HS-27A (cell line): ENCODE measurements at places on chromosomes 7 and 10.

GRCh38 chr10:86599729-86600128 lies 54.6 kb upstream of the OPN4 start:
- no peak for DNase-seq

DNA sequence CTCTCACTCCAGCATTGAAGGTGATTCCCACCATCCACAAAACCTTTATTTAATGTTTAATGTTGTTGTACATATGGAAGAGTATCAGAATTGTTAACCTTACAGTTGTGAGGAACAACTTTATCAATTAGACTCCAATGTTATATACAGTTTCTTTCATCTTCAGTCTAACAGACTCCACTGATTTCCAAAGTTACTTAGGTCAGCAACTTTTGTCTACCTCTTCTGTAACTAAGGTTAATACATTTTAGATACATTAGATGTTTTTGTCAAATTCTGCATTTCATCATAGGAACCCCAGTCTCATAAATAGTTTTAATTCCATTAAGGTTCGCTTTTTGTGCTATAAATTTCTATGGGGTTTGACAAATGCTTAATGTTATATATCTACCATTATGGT lies 223.9 kb upstream of the POM121L12 start:
- DNase-seq, result no peak

- no peak for DNase-seq
Observed at GRCh38 chr7:129227646-129228578, 3.1 kb downstream of the AHCYL2 start.

- peak; percentile 75 for DNase-seq
Observed at GRCh38 chr10:110353244-110354119, 48.8 kb upstream of the SMNDC1 start.

DNA sequence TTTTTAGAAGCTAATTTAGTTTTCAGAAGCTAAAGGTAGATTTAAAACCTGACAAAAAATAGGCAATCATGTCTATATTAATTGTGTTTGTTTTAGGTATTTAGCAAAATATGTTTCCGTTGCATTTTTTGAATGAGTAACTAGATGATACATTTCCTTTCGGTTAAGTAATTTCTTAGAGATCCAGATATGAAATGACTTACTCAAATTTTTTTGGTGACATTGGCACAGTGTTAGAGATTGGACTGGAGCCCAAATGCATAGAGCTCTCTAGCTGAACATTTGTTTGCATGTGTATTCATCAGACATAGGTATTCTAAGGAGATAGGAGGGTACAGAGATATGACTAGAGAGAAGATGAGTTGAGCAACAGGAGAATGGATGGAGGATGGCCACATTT lies 1.9 kb downstream of the BUB3 start:
- no peak for DNase-seq

GRCh38 chr10:82358486-82359099 lies 483.6 kb downstream of the NRG3 start:
- no peak for DNase-seq

DNA sequence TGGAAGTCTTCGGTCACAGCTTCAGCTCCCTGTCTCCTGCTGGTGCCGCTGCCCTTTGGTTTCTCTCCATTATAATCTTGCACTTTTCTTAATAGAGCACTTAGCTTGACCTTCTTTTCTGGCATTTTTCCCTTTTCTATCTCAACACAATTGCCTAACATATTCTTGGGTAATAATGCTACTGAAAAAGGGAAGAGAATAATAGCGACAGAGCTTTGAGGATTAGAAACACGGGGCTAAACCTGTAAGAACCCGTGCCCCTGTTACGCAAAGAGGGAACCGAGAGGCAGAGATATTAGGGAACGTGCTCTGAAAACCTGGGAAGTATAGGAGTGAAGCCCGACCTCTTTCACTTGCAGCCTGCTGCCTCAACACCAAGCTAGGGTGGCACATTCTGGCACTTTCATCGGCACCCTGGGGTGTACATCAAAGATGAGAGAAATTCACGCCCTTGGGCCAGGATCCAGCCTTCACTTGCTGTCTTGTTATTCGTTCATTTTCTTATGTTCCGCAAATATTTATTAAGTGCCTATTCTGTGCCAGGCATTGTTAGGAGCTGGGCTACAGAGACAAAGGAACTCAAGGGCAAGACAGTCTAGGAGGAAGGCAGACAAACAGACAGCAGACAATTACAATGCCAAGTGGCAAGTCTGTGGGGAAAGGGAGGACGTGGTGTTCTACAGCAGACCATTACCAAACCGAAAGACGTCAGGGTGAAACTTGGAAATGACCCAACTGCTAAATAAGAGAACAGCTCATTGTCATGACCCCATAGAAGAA lies 33.0 kb upstream of the GALNTL5 start:
- DNase-seq, result no peak

GRCh38 chr7:45054442-45054841 lies 34.3 kb downstream of the NACAD start:
- DNase-seq, result no peak

- no peak for DNase-seq
Observed at GRCh38 chr7:145698526-145699262, 417.9 kb upstream of the CNTNAP2 start.

DNA sequence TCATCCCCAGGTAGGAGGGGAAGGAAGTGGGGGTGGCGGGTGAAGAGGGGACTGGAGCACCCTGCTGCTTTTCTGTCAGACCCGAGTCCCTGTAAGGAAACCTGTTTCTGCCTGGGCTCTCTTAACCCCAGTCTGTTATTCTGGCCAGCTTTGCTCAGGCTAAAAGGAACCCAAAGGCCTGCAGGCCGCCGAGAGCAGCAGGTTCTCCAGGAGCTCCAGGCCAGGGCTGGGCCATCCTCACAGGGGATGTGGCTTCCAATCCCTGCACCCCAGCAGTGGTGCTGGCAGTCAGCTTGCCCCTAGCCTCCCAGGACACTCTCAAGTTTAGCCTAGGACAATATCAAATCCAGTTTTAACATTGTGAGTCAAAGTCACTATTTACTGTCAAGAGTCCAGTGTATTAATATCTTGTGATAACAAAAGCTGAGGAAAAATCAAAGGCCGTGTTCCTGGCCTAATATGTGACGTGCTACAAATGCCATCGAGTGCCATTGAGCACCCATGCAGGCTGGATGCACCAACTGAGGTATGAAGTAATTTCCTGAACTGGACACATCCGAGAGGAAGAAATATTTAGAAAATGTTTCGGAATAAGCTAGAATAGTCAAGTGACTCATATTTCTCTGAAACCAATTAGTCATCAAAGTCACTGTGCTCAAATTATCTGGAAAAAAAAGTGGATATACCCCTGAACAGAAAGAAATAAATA lies 7.0 kb downstream of the PKD1L1 start:
- peak; percentile 59 for DNase-seq

- no peak for DNase-seq
Observed at GRCh38 chr7:116806046-116806944, 56.1 kb upstream of the CAPZA2 start.

GRCh38 chr10:66926841-66927240 lies 1.0 kb downstream of the LRRTM3 start:
- no peak for DNase-seq

DNA sequence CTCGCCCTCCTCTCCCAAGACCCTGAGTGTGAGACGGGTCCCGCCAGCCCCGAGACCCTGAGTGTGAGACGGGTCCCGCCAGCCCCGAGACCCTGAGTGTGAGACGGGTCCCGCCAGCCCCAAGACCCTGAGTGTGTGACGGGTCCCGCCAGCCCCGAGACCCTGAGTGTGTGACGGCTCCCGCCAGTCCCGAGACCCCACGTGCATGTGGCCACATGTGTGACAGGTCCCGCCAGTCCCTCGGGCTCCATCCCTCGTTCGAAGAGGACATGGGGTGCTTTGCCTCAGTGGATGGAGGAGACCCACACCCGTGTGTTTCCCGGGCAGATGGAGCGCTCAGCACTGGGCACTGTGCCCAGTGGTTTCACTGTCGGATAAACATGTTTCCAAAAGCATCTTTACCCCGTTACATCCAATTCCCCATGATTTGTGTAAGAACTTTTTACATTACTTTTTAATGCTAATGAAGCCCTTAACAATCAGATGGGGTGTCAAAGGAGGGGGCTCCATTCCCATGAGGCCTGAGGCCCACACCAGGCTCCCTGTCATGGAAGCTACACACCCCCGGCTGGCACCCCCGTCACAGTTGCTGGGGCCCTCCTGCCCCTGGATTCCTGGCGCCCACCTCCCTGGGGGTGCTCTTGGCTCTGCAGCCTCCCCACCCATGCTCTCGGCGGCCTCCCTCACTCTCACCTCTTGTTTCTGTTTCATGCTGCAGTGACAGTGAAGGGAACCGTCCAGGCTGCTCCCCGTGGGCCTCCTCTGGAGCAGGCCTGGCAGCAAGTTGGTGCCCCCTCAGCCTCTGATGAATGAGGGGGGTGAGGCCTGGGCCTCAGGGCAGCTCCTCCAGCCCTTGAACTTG lies 48.5 kb upstream of the CFAP46 start:
- no peak for DNase-seq

DNA sequence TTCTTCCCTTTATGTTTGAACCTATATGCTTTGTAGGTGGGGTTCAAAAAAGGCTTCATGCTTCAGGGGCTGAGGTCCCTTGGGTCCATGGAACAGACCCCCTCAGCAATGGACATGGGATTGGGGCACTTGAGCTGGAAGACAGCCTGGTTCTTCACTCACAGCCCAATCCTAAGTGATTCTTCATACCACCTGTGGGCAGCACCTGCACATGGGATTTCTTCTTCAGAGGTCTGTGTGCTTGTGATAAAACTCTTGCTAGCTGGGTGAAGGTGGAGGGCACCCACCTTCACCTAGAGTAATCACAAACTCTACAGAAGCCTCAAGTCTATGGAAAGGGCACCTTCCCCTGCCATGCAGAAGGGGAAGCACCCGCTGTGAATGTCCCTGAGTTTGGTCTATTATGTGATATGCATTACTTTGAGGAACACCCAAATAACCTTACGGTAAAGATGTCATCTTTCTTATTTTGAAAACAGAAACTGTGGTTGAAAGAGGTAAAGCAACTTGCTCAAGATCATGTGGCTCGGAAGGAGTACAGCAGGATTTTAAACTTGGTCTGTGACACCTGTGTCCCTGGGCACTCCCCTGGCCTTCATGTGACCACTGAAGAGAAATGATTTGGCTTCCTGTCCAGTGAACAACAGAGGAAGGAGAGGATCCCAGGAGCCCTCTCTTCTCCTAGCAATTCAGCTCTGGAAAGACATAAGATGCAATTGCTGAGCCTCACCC lies 469.5 kb upstream of the ZMIZ1 start:
- DNase-seq, result no peak

DNA sequence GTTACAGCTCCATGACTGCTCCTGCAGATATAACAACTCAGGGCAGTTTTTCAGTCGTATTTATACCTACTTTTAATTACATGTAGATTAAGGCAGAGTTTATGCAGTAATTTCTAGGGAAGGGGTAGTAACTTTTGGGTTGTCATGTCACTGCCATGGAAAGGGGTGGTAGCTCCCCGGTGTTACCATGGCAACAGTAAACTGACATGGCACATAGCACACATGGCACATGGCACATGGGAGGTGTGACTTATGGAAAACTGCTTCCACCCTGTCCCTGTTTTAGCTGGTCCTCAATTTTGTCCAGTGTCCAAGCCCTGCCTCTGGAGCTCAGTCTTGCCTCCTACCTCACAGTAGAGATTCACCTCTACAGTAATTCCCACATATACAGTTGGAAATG lies 3.9 kb upstream of the TOMM7 start:
- DNase-seq, result no peak

- DNase-seq, result no peak
Observed at GRCh38 chr10:133157662-133158436, 2.2 kb upstream of the KNDC1 start.

- no peak for DNase-seq
Observed at GRCh38 chr10:28668363-28669226, 8.7 kb upstream of the BAMBI start.

GRCh38 chr10:74063256-74063655 lies 65.3 kb downstream of the VCL start:
- DNase-seq, result no peak

DNA sequence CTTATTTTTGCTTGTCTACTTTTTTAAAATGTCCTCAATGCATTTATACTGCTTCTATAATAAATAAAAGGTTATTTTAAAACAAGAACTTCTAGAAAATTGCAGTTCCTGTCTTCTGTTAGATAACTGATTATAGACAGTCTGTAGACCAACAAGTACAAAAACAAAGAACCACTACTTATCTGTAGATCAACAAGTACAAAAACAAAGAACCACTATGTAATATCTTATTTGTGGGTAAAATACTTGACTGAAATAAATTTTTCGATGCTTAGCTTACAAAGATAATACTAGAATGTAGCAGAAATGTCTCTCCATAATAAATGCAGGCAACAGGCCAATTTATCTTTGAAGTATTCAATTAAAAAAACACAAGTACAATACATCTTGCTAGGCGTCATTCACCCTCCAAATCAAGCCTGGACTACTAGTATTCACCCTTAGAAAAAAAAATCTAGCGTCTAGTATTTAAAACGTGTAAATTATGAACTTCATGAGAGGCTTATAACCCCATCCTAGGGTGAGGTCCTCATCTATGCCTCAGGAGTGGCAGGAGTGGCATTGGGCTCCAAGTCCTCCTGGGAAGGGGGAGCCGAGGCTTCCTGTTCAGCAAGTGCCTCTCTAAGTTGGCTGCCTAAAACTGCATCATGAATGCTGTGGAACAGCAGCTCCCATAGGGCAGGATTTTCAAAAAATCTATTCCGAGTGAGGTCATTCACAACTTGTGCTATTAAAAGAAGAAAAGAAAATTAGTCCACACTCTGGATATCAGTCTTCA lies 26.6 kb downstream of the PSMC2 start:
- DNase-seq, result no peak

DNA sequence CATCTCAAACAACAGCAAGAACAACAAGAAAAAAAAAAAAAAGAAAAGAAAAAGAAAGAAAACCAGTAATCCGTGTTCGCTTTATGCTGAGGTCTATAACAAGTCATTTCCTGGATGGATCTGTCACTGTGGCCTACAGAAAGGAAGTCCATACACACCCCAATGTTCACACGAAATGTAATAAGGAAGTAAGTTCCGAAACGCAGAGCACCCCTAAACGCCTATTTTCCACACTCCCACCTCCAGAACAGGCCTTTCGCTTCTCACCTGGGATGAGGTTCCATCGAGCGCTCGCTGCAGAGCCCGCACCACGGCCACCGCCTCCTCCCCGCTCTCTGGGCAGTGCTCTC lies 735 bp downstream of the ZNF394 start:
- DNase-seq, result no peak

DNA sequence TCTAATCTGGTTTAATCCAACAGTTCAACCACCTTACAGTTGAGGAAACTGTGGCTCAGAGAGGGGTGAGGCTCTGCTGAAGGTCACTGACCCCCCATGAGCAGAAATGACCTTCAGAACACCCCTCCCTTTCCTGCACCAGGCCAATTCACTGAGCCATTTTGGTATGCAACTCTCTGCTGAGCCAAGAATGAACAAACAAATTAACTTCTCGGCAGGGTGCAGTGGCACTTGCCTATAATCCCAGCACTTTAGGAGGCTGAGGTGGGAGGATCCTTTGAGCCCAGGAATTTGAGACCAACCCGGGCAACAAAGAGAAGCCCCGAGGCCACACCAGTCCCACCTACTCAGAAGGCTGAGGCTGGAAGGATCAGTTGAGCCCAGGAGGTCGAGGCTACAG lies 29.8 kb downstream of the PDGFA start:
- DNase-seq, result no peak

GRCh38 chr10:24223953-24224352 lies 15.0 kb downstream of the KIAA1217 start:
- DNase-seq, result no peak

GRCh38 chr7:18834577-18834976 lies 282.9 kb downstream of the TWIST1 start:
- no peak for DNase-seq

GRCh38 chr10:109902992-109903947 lies 20.0 kb downstream of the XPNPEP1 start:
- DNase-seq, result no peak

GRCh38 chr10:97571622-97572021 lies 957 bp upstream of the ANKRD2 start:
- DNase-seq, result no peak

GRCh38 chr7:71988201-71988600 lies 423.9 kb downstream of the CALN1 start:
- no peak for DNase-seq
